Mucosa of gallbladder (tissue), 1 donor: ENCODE measurements at places on chromosomes 13 and 19. TPM values are rescaled to one million over a fixed set of nuclear protein-coding genes. Genes with fewer than 3 reads are reported as not detected.

DNA sequence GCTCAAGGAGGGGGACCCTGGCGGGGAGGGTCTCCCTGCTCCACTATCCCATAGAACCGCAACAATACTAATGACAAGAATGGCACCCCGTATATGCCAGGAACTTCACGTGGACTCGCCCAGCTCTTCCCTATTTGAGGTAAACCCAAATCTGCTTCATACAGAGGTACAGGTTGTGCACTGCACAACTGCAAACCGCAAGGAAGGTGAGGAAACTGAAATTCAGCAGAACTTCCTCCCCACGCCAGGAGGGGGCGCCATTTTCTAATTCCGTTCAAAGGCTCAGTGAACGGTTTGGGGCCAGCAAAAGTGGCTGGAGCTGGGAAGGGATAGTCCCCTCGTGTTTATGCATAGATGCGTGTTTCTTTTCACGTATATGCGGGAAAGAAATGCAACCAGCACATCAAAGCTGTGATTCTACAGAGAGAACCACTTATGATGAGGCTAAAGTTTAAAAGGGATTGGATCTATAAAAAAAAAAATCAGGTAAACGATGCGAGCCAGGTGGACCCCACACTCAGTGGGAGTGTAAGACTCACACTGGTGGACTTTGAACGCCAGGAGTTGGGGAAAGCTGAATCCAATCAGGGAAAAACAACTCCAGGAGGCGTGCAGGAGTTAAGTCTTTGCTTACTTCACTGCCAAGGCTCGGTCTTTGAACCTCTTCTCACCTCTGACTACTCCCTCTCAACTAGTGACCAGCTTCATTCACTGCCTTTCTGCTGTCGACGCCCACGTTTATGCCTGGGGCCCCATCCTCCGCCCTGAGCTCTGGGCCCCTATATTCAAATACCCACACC is 20.3 kb downstream of the C19orf81 start:
- DNase-seq, result no peak

- DNase-seq, result no peak
These were observed 2.2 kb downstream of the RPS11 start for GRCh38 chr19:49498475-49498874.

- DNase-seq, result no peak
These were observed 29.6 kb upstream of the KIR3DL3 start for GRCh38 chr19:54694648-54695047.

KLC3 gene
- 0.23 TPM for total RNA-seq

COX7A1 gene
- 55.7 TPM for total RNA-seq

DNM2 gene
- total RNA-seq, result 227 TPM

- DNase-seq, result no peak
These were observed 6.1 kb upstream of the BTBD2 start for GRCh38 chr19:2021453-2022140.

GRCh38 chr13:34358811-34359513 is 541.0 kb downstream of the RFC3 start:
- DNase-seq, result no peak

GRCh38 chr13:31224174-31224669 is 24.4 kb downstream of the B3GLCT start:
- DNase-seq, result no peak
